ENCODE measurements at places on chromosomes 4 and X.

GRCh38 chr4:89338206-89338605 is 30.6 kb upstream of the GPRIN3 start:
- DNase-seq = peak; percentile 31

GRCh38 chr4:99180382-99181070 is 36.4 kb upstream of the ADH4 start:
- no peak for DNase-seq

- DNase-seq = no peak
Measured at GRCh38 chr4:89545315-89545714, 237.7 kb upstream of the GPRIN3 start.

GRCh38 chr4:107757864-107758476 is 37.9 kb upstream of the PAPSS1 start:
- peak; percentile 41 for DNase-seq

- DNase-seq = no peak
Measured at GRCh38 chr4:86685401-86685800, 91.3 kb downstream of the PTPN13 start.

DNA sequence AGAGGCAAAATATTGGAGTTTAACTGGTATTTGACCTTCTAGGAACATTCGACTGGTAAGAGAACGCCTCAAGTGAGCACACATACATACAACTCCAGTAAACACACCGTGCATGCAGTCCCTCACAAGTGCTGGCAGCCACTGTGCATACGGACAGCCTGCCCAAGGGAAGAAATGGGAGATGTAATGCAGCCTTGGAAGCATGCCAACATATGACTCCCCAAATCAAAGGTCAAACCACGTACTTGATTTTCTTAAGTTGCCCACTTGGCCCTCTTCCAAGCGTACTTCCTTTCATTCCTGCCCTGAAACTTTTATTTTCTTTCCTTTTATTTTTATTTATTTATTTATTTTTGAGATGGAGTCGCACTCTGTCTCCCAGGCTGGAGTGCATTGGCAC is 206.6 kb downstream of the SPRY1 start:
- peak; percentile 48 for DNase-seq

DNA sequence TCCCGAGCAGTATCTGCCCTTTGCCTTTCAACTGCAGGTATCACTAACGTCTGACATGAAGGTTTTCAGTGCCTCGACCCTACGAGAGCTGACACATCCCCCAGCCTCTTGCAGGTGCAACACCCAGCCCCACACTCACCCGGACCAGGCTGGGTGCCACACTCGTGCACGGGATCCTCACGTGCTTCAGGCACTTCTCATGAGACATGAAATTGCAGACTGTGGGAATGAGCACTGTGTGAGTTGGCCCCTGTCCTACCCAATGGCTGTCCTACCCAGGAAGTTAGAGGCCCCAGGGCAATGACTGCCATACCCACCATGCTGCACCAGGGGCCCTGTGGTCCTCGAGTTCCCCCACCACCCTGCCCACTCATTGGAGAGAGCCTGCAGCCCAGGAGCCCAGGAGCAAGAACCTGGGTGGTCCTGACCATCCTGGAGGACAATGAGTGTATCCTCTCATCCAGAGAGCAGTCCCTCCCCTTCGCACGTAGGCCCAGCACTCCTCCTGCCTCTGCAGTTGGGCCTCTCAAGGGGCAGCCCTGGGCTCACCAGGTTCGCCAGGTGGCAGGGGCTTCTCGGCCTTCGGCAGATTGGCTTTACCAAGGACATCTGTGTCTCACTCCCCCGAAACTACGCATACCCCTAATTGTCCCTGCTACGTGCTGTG is 2.4 kb downstream of the DGKQ start:
- no peak for DNase-seq

DNA sequence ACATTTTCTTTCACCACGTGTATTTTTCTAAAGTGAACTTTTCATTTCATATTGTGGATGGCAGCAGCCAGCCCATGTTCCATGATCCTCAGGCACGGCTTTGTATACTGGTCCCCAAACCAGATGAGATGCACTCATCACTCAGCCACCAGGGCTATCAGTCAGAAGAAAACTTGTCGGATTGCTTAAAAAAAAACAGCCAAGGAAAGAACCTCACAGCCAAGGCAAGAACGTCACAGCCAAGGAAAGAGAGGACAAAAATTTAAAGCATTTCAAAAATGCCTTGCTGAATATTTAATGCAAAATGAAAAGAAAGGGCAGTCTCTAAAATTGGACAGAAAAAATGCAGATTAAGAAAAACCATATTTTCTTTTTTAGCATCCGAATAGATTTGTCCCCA is 333.3 kb downstream of the PDGFC start:
- no peak for DNase-seq

DNA sequence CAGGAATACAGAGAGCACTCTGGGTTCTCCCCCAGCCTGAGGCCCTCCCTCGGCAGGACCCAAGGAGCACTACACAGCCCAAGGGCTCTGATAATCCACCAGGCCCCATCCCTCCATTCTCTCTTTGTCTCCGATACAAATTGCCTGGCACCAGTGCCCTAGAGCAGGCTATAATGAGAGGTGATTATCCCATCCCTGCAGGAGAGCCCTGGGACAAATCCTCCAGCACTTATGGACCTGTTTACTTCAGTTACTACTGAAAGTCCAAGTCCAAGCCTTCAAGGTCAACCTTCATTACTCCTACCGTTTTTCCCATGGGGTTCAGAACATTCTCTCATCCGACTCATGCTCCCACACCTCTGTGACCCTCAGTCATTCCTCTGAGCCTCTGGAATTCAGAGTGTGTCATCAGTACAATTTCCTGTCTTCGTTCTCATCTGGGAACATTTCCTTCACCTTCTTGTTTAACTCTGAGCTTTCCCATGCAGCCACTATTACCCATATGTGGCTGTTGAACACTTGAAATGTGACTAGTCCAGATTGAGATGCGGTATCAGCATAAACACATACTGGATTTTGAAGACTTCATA is 299.0 kb downstream of the RAPGEF2 start:
- DNase-seq = no peak

GRCh38 chr4:115152081-115152480 is 38.7 kb upstream of the NDST4 start:
- no peak for DNase-seq

DNA sequence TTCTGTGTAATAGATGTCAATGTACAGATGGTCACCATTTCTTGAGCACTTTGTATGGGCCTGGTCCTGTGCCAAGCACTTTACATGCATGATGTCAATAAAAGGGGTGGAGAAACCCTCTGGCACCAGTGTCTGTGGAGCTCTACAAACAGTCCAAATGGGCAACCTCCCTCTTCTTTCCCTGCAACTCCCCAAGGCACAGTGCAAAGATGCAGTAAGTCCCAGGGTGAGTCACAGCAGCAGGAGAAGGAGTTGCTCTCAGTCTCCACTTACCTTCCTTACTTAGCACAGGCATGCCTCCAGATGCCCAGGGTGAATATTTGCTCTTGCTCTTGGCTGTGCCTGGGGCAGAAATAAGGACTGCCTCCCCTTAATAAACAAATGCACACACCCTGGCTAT is 4.3 kb downstream of the OCIAD2 start:
- no peak for DNase-seq

DNA sequence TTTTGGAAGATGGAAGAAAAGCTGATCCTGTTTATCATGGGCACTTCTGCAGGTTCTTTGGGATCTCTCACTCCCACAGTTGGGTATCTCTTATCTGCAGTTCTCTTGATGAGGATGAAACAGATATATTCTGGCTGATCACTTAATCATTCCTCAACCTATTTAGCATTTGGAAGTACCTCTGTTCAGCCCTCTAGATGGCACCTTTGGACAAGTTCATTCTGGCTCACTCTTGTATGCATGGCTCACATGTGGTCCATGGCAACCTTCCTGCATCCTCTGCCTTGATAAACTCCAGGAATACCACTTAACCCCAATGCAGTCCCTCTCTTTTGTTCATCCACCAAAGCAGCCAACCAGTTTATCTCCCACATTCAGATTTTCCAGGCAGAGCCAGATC is 74.2 kb downstream of the SMARCA5 start:
- DNase-seq = no peak

GRCh38 chr4:139509727-139510410 is 46.1 kb downstream of the SETD7 start:
- DNase-seq = peak; percentile 39

- DNase-seq = no peak
Measured at GRCh38 chr4:148540622-148541326, 98.6 kb upstream of the NR3C2 start.

- peak; percentile 96 for DNase-seq
Measured at GRCh38 chr4:61468024-61468720, 268.0 kb downstream of the ADGRL3 start.

GRCh38 chr4:183392377-183392776 is 52.1 kb upstream of the CDKN2AIP start:
- DNase-seq = peak; percentile 90

DNA sequence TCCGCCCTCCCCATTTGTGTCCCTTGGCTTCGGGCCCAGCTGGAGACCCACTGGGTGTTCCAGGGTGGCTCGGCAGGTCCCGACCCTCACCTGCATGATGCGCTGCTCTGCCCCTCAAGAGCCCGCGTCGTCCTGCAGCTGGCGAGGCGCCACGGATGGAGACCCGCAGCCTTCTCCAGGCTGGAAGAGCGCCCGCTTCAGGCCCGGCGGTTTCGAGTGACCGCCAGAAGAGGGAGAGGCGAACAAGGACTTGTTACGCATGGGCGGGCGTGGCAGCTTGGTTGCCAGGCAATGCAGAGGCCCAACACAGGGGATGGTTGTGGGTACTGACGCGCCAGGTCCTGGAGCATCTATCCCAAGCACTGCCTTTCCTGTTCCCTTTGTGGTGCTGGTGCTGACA is at the start of gene PDCL2:
TSS of gene PDCL2 (minus strand) at position 232 of the 400 bp plus-strand sequence. CDS start at position 96, 136 bp downstream.
- no peak for DNase-seq
